ENCODE measurements at places on chromosomes 2 and 18.
A peak's percentile ranks its signal among the peaks of the same experiment; 100 is the strongest.

GRCh38 chr2:231682603-231683291 lies 25.6 kb upstream of the PTMA start:
- no peak for DNase-seq

DNA sequence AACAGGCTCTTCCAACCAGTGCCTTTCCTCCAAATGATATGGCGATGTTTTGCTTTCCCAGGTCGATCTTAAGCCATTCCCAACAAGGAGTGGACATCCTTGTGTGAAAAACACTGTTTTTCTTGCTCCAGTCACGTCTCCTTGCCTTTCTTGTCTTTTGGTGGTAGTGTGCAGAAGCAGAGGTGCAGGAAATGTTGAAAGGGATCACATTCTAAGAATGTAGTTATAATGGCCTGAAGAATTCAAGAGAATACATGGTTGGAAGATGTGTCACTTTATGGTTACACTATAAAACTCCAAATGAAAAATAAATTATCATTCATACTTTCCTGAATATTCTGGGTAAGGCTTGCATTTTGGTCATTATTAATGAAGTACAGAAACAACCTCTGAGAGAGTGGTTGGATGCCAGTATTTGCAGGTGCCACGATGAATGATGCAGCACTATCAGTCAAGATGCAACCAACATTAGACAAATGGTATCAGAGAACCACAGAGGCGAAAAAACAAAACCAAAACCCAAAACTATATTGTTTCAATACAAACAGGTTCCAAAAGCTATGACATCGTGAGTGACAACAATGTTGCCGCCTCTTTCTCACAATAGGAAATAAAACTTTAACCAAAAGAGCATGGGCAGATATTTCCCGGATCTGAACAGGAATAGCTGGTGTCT lies 27.5 kb upstream of the POLE4 start:
- DNase-seq = no peak

DNA sequence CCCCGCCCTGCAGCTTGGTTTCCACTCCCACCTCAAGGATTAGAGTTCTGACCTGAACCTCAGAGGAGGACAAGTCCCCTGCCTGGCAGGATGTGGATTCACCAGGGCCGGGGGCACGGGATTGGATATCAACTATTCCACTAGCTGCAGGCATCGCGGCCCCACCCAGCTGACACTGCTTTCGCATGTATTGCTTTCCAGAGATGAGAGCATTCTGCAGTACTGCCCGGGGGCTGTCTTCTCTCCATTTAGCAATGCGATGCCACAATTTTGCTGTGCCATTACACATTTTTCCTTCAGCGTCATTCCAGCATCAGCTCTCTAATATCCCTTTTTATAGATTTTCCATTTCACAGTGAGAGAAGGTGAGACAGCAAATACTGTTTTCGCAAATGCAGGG lies 42.0 kb downstream of the CTIF start:
- DNase-seq = no peak

GRCh38 chr2:27573452-27573851 lies 9.4 kb upstream of the ZNF512 start:
- no peak for DNase-seq

- DNase-seq = no peak
Observed at GRCh38 chr2:158979772-158980171, 11.3 kb downstream of the TANC1 start.

DNA sequence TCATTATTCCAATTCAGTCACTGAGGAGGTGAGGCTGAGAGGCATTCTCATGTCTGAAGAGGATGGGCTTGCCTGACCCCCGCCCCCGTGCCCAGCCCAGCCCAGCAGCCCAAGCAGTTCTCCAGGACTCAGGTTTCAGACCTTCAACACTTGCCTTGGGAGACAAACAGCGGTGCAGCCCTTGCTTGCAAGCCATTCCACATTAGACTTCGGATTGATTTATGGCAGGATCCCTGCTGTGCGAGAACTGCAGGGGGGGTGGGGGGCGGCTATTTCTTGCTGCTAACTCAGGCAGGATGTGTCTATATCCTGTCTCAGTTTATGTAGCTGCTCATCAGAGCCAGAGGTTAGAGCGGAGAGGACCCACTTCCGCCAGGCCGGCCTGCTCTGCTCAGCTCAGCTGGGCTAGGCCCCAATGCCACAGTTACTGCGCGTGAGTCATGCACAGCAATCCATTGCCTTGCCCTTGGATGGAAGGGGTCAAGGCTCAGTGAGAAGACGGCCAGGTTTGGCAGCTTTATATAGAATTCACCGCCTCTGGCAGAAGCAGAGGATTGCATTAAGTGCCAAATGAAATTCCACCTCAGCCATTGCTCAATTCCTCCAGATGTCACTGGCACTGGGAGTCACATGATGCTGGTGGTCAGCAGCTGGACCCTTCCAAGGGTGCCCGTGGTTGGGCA lies 1.8 kb downstream of the GYPC start:
- DNase-seq = peak; percentile 80
